ENCODE measurements at places on chromosomes 13 and 19. TPM values are rescaled to one million over a fixed set of nuclear protein-coding genes. Genes with fewer than 3 reads are reported as not detected.

The CEACAM4 gene
- total RNA-seq: not detected

The ACP7 gene
- total RNA-seq: not detected

The PRR20A gene
- not detected for total RNA-seq

The SPTBN4 gene
- 0.86 TPM for total RNA-seq

The WBP4 gene
- total RNA-seq: 31.3 TPM

The SLC7A10 gene
- not detected for total RNA-seq

The BST2 gene
- total RNA-seq: 20.7 TPM

The APOC4 gene
- not detected for total RNA-seq

The FLT3LG gene
- 1.0 TPM for total RNA-seq

The MYH14 gene
- 128 TPM for total RNA-seq

DNA sequence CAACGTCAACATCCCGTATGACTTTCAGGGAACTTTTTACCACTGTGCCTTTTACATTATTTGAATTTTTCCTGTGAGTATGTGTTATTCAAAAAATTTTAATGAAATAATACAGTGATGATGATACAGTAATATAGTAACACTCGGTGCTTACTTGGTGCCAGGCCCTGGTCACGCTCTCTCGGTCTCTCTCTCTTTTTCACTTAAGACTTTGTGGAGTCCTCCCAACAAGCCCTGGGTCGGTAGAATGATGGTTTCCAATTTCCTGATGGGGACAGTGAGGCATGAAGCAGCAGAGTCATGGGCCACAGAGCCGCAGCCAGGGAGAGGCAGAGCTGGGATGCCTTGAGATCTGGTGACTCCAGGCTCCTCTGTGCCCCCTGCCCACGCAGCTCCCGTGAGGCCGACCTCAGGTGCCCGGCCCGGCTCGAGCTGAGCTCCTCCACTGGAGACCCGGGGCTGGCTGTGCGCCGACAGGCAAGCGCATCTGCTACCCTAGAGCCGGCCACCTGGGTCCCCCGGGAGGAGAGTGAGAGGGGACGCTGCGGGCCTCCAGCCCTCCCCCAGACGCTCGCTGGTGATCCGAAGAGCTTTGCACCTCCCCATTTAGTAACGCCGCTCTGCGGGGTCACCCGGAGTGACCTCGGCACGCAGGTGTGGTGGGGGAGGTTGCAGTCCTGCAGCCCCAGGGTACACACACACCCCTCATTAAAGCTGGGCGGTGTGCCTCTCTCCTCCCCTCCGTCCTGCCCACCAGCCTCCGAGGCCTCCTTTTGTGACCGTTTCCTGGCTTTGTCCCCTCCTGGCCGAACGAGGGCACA lies 4.4 kb upstream of the SBK3 start:
- DNase-seq: peak; percentile 89

DNA sequence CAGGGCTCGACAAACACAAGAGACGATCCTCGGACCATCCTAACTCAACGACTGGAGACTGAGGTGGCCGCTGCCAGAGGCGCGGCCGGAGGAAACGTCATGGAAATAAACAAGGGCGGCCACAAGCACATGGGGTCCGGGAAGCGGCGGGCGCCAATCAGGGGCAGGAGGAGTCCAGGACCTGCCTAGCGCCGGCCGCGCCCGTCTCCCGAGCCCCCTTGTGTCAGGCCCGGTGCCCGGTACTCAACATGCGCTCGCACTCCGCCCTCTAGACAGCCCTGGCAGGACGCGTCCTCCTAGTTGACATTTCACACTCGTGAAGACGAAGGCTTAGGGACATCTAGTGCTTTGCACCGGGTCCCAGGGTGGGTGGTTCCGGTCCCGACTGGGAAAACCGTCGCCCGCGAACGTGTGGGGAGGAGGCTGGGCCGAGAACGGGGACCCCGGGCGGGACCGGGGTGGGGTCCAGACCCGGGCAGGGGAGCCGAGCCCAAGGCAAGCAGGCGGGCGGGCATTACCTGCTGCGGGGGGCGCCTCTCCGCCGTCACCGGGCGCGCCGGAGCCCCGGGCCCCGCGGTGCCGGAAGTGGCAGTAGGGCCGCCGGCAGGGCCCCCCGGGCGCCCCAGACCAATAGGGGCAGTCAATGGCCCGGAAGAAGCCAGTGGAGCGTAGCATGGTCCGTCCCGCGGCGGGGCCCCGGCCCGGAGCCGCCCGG lies 442 bp downstream of the REXO1 start:
- no peak for DNase-seq

DNA sequence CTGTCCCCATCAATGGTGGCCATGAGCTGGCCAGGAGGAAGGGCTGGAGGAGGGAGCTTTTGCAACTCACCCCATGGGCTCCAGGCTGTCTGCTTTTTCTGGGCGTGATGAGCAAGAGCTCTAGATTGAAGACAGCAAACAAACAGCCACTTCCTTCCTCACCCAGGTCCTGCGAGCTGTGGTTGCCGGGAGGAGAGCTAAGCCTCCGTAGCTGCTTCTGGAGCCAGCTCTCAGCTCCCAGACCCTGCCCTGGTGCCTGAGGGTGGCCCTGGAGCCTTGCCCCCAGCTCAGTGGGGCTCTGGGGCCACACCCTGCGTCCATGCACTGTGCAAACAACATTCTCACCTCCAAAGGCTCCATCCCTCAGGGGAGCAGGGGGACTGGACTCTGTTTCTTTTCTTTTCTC lies 6.2 kb downstream of the MYO1F start:
- peak; percentile 27 for DNase-seq

DNA sequence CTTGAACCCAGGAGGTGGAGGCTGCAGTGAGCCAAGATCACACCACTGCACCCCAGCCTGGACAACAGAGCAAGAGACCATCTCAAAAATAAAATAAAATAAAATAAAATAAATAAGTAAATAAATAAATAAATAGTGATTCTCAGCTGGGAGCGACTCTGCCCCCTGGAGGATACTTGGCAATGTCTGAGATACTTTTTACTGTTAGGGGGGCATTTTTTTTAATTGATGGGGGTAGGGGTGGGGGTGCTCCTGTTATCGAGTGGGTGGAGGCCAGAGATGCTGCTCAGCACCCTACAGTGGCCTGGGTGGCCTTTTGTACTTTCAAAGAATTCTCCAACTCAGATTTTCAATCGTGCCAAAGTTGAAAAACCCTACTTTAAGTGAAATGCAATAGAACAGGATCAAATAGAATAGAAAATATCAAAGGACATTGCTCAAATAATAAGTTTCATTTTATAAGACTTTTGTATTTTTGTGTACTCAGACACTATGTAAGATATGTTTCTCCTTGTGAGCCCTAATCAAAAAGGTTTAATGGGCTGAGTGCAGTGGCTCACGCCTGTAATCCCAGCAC lies 7.1 kb upstream of the CLPP start:
- DNase-seq: no peak

DNA sequence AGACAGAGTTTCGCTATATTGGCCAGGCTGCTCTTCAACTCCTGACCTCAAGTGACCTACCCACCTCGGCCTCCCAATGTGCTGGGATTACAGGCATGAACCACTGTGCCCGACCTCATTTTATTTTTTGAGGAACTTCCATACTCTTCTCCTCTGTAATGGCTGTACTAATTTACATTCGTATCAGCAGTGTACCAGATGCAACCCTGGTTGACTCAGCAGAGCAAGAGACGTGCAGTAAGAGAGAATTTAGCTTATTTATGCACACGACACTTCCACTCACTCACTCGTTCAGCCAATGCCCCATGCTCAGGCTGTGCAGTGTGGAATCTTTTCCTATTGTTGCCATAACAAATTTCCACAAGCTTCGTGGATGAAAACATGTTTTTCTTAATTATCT lies 6.9 kb downstream of the KIR3DL3 start:
- no peak for DNase-seq

DNA sequence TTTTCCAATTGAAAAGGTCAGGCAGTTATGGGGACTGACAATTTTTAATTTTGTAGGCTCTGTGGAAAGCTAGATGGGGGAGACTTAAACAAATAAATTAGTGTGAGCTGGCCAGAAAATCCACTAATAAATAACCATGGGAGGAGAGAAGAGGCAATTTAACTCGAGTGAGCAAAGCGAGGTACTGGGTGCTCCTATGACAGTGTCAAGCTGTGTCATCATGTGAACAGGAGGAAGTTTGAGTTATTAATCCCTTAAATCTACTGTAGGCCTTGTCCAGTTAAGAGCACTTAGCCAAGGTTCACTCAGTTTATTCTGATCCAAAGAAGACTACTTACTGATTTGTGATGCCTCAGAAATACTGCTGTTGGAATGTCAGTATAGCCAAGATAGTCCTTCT lies 122.8 kb downstream of the OXGR1 start:
- DNase-seq: no peak

GRCh38 chr13:42259515-42259914 lies 12.4 kb upstream of the AKAP11 start:
- DNase-seq: no peak

GRCh38 chr19:2529473-2529918 lies 53.6 kb downstream of the GADD45B start:
- DNase-seq: peak; percentile 64

DNA sequence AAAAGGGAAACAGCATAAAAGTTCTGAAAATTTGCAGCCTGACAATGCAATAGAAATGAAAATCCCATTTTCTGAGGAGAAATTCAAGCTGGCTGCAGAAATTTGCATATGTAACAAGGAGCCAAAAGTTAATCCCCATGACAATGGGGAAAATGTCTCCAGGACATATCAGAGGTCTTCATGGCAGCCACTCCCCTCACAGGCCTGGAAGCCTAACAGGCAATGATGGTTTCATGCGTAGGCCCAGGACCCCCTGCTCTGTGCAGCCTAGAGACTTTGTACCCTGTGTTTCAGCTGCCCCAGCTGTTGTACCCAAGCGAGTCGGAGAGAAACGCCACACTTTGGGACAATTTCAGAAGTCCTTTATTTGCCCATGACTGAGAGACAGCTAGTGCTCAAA lies 701.3 kb upstream of the KLHL1 start:
- no peak for DNase-seq

All from gastrocnemius medialis (tissue), 4 donors.